Stimulated activated CD4-positive, alpha-beta T cell treated with anti-CD3 and anti-CD28 coated beads, Interleukin-1b, Interleukin-23, amount 100 ng/mL, for 4 hours (primary cell): ENCODE measurements at places on chromosomes 12 and 14.

DNA sequence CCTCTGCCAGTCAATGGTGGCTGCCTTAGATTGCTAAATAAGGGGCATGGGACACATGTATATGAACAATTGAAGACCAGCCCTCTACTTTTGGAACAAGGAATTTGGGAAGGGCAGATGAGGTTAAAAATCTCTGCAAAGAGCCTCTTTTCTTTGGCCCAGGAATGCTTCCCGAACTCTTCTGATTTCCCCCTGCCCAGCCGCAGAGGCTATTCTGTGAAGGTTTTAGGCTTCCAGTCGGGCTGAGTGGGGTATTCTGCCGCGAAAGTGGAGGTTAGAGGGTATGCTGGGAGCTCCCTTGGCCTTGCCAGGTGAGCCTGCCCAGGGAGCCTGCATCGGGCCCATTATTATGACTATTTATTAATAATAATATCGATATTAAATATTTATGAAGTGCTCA is 1.2 kb downstream of the POU6F1 start:
- no peak for DNase-seq

- no peak for DNase-seq
Measured at GRCh38 chr12:89235189-89235993, 116.9 kb downstream of the DUSP6 start.

- DNase-seq: no peak
Measured at GRCh38 chr14:67371247-67372148, 11.4 kb downstream of the EIF2S1 start.

GRCh38 chr12:82474181-82474797 is 116.0 kb downstream of the METTL25 start:
- DNase-seq: no peak

GRCh38 chr12:97292588-97292987 is 170.0 kb upstream of the RMST start:
- DNase-seq: no peak

- DNase-seq: no peak
Measured at GRCh38 chr12:116636608-116637519, 77.7 kb downstream of the MAP1LC3B2 start.

DNA sequence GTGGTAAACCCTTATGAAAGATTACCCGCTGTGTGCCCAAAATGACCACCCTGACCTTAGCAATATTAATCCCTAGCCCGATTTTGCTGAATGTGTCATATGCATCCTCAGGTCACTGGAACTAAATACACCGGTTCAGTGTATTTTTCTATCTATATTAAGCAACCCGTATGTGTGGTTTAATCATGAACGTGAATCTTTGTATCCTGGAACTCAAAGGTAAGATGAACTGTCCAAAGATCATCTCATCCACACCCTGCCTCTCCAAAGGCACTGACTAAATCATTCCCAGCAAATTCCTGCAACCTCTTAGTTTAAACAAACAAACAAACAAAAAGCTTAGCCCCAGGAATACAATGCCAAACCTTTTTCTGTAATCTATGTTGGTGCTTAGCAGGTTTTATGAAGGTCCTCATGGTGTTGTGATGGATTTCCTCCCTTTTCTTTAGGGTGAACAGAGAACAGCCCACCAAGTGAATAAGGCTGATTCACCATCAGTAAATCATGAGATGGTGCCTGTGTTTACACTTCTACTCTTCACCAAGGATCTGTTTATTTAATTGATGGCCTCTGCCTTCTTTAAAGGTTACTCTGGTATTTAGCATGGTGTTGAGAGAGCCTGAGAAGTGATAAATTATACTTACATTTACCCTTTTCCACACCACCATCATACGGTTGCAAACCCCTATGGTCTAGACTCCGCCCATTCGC is 298.6 kb downstream of the DPF3 start:
- DNase-seq: no peak

GRCh38 chr14:81169711-81170103 is 51.1 kb downstream of the GTF2A1 start:
- DNase-seq: no peak

DNA sequence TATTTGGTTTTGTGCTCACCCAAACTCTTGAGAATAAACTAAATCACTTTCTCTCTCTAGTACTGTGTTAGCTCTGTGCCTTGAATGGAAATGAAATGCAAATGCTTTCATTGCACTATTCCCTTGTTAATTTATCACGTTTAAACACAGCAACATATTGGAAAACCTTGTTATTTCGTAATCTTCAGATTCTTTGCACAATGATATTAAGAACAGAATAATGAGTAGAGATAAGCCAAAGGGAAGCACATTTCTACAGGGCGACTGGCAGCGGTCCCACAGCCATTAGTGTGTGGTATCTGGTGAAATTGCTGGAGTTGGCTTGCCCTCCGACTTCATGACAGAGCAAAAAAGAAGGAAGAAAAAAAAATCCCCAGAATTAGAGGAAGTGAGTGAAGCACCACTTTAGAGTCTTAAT is 166.1 kb upstream of the E2F7 start:
- no peak for DNase-seq

DNA sequence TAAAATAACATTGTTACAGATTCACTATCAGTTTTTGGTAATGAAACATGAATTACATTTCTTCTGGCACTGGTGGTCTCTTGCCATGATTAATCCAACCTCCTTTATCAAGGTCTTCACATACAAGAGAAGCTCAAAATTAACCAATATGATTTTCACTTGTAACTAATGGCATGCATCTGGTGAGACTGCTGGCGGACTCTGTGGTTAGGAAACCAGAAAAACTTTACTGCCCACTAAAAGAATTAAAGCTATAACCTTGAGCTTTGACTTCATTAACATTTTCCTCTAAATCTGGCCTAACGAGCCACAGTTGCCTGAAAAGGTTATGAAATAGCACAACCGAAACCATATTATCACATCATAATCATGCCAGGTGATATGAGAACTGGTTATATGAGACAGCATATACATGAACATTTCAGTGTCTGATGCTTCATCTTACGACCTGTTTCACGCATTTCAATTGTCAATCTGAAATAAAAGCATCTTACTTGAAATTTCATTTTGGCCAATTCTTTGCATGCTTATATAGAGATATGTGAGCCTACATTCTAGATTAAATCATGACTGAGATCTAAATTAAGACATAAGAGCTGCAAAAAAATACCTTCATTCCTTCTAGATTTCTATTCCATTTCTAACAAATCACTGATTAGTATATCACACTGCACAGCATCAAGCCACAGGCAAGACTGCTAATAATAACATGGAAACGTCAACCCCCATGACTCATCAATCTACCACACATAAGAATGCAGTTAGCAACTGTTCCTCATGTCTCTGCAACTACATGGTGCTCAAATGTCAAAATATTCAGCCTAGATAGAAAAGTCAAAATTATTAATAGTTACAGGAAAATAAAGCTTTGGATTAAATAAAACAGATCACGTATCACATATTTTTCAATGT is 89.3 kb downstream of the OSBPL8 start:
- no peak for DNase-seq
